ENCODE measurements at places on chromosomes 4 and X. TPM values are rescaled to one million over a fixed set of nuclear protein-coding genes. Genes with fewer than 3 reads are reported as not detected.
A peak's percentile ranks its signal among the peaks of the same experiment; 100 is the strongest.

- peak; percentile 59 for DNase-seq
Measured at GRCh38 chr4:156298230-156298629, 344.6 kb upstream of the CTSO start.

DNA sequence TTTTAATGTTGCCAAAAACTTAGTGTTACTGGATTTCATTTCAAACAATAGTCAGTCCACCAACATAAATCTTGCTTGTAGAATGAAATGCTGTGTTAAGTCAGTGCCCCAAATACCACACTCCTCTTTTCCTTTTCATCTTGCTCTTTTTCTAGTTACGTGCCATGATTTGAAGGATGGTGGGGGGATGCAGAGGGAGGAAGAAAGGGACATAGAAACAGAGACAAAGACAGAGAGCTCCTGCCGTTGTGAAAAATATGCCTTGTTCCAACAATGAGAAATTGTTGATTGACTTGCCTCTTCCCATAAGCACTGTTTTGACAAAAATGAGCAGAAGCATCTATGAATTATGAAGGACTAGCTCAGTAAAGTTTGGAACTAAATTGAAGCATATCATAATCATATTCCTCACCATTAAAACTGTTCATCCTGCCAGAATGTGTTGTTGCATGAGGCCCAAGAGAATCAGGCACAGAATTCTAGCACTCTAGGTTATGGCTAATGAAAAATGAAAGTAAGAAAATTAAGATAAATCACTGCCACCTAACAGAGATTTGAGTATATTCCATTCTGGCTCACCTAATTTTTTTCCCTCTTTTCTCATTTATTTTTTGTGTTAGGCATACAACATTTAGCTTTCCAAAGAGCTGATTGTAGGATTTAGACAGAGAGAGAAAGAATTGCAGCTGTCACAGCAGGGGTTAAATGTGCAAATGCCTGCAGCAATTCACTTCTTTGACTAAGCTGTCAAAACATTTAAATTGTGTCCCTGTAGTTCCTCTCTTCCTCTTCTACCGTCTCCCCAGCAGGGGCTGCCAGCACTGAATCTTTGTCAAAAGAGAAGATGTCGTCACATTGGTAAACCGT is 111.6 kb upstream of the PTPN13 start:
- DNase-seq: no peak

GRCh38 chr4:163600727-163601126 is 106.2 kb downstream of the TMA16 start:
- DNase-seq: no peak

GRCh38 chr4:156975686-156976085 is 4.1 kb upstream of the PDGFC start:
- DNase-seq: no peak

GRCh38 chrX:107826238-107827029 is 768 bp downstream of the MID2 start:
- no peak for DNase-seq

- no peak for DNase-seq
Measured at GRCh38 chrX:8868906-8869305, 67.7 kb upstream of the FAM9A start.

DNA sequence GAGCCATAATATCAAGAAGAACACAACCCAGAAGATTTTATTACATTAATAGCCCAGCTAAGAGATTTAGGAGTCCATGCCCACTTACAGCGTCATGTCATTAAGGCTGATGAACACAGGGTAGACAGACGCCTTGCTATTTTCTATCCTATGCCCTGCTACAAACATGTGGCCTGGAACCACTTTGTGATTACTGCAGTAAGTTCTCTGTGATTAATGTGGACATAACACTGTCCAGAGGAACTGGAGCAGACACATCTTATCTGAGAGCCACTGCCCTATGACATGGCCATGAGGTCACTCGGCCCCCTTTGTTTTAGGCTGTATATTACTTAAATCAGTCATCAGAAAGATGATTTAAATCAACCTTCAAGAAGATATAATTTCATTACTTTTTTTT is 211.7 kb downstream of the MAML3 start:
- DNase-seq: no peak

- no peak for DNase-seq
Measured at GRCh38 chr4:60384516-60384915, 815.6 kb upstream of the ADGRL3 start.

DNA sequence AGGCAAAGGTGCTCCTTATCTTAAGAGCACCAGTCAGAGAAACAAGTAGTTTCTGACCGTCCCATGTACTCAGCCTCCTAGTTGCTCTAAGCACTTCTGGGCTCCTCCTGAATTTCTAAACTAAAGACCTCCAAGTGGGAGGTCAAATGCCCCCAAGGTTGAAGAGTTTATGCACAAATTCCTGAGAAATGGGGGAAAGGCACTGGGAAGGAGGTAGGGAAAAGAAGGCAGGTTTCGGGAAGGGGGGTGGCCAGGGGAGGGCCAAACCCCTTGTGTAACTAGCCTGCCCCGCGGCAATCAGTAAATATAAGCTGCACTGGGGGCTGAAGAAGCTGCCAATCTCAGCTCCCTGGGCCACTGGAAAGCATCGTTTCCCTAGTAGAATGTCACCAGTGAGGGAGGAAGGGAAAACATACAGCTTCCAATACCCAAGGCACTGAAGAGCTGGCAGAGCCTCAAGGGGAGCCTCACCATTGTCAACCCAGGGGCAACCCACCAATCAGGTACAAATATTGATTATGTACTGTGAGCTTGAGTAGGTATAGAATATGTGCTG is 3.4 kb downstream of the FOXO4 start:
- no peak for DNase-seq

DNA sequence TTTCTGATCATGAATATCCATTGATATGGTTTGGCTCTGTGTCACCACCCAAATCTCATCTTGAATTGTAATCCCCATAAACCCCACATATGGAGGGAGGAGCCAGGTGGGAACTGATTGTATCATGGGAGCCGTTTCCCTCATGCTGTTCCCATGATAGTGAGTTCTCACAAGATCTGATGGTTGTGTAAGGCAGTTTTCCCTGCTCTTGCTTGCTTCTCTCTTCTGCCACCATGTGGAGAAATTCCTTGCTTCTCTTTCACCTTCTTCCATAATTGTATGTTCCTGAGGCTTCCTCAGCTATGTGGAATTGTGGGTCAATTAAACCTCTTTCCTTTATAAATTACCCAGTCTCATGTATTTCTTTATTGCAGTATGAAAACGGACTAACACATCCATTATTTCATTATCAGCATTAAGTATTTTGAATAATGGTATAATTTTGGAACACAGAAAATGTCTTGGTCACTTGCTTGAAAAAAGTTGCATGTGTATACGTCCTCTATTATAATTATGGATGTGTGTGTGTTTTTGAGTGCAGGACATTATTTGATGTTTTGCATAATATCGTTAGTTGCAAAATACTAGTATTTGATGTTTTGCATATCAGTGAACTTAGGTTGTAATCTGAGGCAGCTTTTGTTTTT is 334.6 kb downstream of the PCDH10 start:
- peak; percentile 22 for DNase-seq

DNA sequence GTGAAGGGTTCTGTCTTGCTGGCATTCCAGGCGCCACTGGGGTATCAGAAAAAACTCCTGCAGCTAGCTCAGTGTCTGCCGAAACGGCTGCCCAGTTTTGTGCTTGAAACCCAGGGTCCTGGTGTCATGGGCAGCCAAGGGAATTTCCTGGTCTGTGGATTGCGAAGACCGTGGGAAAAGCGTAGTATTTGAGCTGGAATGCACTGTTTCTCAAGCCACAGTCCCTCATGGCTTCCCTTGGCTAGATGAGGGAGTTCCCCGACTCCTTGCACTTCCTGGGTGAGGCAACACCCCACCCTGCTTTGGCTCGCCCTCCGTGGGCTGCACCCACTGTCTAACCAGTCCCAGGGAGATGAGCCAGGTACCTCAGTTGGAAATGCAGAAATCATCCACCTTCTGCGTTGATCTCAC is 40.1 kb downstream of the NOP14 start:
- peak; percentile 26 for DNase-seq

GRCh38 chrX:11530621-11531020 is 135.1 kb downstream of the ARHGAP6 start:
- DNase-seq: no peak

DNA sequence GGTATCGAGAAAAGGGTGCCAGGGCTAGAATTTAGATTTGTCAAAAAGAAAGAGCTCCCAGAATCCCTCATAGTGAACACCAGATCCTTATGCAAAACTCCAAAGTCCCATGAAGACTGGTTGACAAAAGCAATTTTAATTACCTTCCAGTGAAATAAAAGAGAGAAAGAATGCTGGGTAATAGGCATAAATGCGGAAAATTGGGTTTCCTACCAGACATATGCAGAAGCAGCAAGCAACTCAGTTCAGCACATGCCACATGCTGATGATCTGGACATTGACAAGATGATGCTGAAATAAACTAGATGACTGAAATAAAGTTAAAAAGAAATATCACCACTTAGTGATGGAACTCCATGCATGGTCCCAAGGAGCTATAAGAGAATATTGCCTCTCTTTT is 83.9 kb downstream of the KCNIP4 start:
- DNase-seq: no peak

GRCh38 chr4:120037411-120037810 is 29.2 kb downstream of the MAD2L1 start:
- no peak for DNase-seq

DNA sequence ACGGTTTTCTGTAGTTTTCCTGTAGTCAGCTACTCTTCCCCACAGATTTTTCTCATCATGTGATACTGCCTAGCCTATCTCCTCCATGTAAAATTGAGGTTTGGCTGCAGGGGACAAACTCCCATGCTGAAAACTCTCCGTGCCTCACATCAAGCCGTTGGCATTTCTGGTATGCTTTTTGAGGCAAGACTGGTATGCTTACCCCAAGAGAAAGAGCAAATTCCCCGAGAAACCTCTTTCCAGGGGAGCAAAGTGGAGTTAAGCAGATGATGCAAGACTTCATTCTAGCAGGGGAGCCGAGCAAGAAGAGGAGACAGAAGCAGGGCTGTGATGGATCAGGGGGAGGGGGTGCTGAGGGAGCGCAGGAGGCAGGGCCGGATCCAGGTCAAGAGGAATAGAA is 4.8 kb downstream of the SOWAHD start:
- peak; percentile 37 for DNase-seq

GRCh38 chr4:97819294-97819693 is 324.0 kb downstream of the STPG2 start:
- DNase-seq: no peak

DRP2 gene
- total RNA-seq: 0.86 TPM

TCEAL7 gene
- 16.0 TPM for total RNA-seq

ETDB gene
- not detected for total RNA-seq

CT83 gene
- not detected for total RNA-seq

KCND1 gene
- total RNA-seq: 0.51 TPM

SRPX2 gene
- total RNA-seq: 29.5 TPM

GYG2 gene
- total RNA-seq: 0.75 TPM

NEIL3 gene
- 18.2 TPM for total RNA-seq
